ENCODE measurements at places on chromosomes 5 and 9.

DNA sequence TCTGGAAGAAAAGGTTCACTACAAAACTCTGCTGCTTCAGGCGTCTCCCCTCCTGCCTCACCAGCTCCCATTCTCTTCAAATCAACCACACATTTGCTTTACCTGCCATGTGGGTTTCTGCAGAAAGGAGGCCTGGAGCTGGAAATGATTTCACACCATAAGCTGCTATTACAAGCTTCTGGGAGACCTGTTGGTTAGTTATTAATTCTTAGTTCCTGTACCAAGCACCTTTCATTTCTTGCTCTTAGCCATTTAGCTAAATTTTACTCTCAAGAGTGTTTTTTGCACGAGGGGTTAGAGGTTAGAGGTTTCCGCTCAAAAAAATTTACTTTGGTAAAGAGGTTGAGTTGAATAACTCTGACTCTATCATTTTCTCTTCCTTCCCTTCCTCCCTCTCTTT, 70.3 kb downstream of the MAP1B start:
- no peak for DNase-seq

DNA sequence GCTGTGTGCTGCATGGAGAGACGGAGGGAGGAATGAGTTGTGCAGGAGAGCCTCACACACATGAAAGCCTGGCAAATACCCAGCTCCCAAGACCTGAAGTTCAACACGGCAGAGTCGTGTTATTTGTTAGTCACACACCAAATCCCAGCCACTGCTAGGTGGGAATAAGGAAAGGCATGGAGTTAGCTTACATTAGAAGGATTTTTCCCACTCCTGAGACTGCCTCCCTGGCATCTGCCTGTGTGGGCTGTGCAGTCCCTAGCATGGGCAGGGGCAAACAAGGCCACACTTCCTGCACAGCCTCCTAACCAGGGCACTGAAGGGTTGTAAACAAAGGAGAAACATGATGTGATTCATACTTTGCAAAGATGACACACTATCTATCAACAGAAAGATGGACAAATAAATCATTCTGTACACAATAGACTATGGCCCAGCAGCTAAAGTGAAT, 306.8 kb downstream of the SPOCK1 start:
- DNase-seq: no peak

DNA sequence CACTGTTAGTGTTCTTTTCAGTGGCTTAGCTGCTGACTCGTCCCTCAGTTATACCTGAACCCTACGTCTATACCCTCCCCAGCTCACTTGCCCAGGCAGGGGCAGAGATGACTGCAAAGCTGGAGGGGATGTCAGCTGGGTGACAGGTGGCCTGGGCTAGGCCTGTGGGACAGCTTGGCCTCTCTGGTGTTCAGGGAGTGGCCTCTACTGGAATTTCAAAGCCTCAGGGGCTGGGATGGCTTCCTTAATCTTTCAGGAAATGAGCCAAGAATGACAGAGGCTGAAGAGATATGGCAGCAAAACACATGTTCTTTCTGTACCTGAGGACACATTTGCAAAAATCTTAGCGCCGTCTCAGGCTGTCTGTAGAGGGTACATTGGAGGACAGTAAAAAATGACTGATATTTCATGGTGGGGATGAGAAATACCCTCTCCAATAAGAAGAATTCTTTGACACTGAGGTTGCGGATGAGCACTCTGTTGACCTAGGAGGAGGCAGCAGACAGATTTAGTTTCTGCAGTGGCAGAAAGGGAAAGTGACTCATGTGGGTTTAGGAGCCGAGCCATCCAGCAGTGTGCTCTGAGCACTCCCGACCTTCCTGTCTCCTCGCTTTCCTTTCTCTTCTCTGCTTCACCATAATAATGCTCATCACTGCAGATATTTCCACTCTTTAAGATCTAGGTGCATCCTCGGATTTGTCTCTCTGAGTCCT, 54.4 kb downstream of the ENTREP1 start:
- DNase-seq: no peak

DNA sequence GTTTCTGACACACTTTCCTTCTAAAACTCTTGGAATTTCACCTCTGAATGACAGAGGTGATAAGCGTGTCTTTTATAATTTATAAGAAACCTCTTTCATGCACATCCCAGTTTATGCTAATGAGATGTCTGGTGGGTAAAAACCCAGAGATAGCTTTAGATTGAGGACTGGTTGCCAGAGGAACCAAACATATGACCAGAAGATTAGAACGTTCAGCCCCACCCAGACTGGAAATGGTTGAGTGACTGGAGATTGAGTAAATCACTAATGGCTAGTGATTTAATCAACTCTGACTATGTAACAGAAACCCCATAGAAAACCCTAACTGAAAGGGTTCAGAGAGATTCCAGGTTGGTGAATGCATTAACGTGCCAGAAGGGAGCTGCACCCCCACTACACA, 69.2 kb downstream of the CDH18 start:
- no peak for DNase-seq

DNA sequence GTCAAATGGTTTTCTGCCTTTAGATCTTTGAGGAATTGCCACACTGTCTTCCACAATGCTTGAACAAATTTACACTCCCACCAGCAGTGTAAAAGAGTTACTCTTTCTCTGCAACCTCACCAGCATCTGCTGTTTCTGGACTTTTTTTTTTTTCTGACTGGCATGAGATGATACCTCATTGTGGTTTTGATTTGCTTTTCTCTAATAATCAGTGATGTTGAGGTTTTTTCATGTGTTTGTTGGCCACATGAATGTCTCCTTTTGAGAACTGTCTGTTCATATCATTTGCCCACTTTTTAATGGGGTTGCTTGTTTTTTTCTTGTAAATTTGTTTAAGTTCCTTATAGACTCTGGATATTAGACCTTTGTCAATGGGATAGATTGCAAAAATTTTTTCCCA, 129.2 kb upstream of the PTGER4 start:
- DNase-seq: no peak

DNA sequence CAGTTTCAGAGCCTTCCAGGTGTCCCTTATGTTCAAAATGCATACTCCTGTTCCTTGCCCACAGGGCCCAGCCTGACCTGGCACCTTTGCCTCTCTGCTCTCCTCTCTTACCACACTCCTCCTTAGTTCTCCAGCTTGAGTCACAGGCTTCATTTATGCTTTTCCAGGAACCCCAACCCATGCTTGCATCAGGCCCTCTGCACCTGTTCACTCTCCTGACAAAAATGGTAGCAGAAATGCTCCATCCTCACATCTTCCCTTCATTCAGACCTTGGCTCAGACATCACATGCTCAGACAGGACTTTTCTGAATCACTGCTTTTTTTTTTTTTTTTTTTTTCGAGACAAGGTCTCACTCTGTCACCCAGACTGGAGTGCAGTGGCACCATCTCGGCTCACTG, 15.1 kb upstream of the RNF145 start:
- no peak for DNase-seq

DNA sequence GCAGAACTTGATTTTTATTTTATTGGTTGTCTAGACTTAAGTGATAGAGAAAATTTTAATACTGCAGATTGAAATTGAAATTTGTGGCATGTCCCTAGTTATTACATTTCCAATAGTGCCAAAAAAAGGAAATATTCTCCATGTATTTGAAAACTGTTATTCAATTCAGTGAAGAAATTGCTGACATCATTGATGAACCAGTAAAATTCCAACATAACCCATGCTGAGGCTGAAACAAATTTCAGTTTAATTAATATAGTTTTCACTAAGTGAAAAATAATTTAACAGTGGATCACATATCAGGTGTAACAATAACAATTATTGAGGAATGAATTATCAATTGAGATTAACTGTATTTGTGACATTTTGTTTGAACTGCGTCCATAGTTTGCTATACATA, 38.7 kb downstream of the LURAP1L start:
- no peak for DNase-seq

- DNase-seq: no peak
Observed at GRCh38 chr5:33468775-33469435, 28.1 kb downstream of the TARS1 start.

- DNase-seq: no peak
Observed at GRCh38 chr5:34578962-34579361, 77.2 kb upstream of the RAI14 start.

DNA sequence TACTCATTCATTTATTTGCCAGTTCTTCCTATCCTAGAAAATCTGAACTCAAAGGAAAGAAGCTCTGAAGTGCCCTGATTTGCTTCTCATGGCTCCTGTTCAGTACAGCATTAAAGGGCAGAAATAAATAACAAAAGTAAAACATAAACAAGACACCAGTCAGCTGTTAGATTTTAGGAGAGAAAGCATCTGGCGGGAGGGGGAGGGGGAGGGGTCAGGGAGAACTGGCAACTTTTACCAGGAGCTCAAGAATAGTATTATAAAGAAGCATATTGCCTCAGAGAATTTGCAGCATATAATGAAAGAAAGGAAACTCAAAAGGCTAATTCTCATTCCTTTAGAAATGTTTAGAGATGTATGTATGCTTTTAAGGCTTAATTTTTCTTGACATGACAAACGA, 68.1 kb downstream of the SEMA6A start:
- no peak for DNase-seq

GRCh38 chr5:66356011-66356565, 212.0 kb downstream of the SREK1 start:
- no peak for DNase-seq

- no peak for DNase-seq
Observed at GRCh38 chr5:127686424-127686823, 16.8 kb upstream of the CCDC192 start.

DNA sequence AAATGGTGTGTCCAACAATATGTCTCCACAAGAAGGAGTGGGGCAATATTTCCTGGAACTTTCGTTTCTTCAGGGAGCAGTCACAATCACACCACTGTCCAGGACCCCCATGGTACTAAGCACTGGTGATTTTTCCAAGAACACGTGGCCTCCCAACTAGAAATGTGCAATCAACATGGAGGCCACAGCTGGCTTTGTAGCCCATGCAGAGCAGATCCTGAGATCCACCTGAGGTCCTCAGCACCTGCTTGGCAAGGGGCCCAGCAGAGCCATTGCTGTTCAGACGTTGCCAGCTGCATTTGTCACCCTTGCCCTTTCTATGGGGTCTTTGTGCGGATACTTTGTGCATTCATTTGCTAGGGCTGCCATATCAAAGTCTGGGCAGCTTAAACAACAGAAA, 334.5 kb upstream of the IRX4 start:
- DNase-seq: no peak

DNA sequence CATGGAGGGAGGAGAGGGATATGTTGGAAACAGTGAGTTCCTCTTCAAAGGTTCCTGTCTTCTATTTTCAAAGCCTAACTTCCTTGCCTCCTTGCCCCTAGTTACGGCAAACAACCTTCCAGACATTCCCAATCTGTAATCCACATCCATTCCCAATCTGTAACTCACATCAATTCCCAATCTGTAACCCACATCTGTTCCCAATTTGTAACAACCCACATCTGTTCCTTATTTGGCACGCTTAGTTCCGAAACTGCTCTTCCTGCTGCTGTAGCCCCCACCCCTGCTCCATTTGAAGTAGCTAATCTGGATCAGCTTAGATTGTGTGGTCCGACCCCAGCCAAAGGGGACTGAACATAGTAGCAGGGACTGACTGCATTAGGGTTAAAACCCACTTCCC, 23.9 kb upstream of the IDNK start:
- DNase-seq: no peak

DNA sequence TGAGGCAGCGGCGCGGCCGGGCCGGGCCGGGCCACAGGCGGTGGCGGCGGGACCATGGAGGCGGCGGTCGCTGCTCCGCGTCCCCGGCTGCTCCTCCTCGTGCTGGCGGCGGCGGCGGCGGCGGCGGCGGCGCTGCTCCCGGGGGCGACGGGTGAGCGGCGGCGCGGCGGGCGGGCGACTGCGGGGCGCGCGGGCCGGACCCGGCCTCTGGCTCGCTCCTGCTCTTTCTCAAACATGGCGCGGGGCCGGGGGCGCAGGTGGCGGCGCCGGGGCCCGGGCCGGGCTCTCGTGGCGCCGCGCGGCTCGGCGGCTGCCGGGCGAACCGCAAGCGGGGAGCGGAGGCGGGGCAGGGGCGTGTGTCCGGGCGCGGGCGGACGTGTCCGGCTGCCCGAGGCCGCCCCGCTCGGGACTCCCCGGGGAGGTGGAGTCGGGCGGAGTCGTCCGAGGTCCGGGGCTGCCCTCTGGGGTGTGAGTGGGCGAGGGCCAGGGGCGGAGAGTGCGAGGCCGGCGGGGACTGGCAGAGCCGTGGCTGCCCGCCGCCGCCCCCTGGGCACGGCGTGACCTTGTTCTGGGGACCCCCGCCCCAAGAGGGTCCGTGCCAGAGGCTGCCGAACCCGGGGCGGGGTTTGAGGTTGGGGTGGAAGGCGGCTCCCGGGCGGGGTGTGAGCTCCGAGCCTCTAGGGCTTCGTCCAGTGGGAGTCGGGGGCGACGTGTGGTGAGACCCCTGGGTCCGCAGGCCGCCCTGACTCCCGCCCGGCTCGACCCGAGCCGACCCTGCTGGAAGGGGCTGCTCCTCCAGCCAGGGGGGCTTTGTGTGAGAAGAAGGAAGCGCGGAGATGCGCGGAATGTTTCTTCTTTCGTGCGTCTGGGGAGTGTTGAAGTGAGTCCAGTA, 485 bp downstream of the TGFBR1 start:
- DNase-seq: peak; percentile 40

GRCh38 chr9:88742905-88743304, 207.9 kb downstream of the NXNL2 start:
- DNase-seq: no peak

DNA sequence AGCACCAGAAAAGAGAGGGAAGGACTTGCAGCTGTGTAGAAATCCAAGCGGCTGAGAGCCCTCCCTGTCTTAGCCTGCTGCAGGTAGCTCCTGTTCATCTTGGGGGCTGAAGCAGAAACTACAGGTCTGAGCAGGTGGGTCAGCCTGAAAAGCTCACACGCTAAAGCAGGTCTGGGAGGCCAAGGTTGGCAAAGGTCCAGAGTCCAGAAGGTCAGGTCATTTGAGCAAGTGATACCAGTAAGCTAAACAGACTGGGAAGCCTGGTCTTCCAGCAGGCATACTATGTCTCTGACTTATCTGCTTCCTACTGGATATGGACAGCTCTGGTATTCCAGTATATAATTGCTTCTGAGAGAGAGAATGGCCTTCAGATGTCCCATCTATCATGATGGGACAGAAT, 26.2 kb downstream of the PTCD2 start:
- DNase-seq: no peak

- DNase-seq: no peak
Observed at GRCh38 chr9:126230692-126231091, 95.9 kb upstream of the MVB12B start.

DNA sequence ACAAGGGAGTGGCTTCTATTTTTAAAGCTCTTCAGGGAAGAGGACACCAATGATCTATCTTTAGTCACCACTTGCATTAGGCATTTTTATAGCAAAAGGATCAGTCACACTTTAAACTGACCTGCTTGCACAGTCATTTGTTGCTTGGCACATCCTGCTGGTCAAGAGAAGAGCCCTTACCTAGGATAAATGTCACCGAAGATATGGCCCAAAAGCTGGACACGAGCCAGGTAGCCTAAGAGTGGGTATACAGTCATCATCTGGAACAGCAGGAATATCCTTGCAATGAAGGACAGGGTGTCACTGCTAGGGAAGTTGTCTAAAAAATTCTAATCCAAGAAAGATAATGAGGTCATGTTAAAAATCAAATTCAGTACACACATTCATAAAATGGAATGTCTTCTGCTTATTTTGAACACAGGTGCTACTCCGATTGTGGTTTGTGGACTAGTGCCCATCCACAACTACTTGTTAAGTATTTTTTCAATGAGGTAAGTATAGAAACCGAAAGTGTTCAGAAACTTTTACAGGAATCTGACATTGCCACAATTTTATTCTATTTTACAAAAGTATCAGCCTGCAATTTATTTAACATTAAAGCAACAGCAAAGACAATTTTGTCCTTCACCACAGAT, 78.4 kb downstream of the SLC38A9 start:
- DNase-seq: no peak

GRCh38 chr9:93223260-93224180, 39.6 kb downstream of the WNK2 start:
- DNase-seq: no peak

GRCh38 chr5:180865981-180866695, 5.1 kb upstream of the ZFP62 start:
- no peak for DNase-seq
